ENCODE measurements at places on chromosomes 13 and 19.
A peak's percentile ranks its signal among the peaks of the same experiment; 100 is the strongest.

DNA sequence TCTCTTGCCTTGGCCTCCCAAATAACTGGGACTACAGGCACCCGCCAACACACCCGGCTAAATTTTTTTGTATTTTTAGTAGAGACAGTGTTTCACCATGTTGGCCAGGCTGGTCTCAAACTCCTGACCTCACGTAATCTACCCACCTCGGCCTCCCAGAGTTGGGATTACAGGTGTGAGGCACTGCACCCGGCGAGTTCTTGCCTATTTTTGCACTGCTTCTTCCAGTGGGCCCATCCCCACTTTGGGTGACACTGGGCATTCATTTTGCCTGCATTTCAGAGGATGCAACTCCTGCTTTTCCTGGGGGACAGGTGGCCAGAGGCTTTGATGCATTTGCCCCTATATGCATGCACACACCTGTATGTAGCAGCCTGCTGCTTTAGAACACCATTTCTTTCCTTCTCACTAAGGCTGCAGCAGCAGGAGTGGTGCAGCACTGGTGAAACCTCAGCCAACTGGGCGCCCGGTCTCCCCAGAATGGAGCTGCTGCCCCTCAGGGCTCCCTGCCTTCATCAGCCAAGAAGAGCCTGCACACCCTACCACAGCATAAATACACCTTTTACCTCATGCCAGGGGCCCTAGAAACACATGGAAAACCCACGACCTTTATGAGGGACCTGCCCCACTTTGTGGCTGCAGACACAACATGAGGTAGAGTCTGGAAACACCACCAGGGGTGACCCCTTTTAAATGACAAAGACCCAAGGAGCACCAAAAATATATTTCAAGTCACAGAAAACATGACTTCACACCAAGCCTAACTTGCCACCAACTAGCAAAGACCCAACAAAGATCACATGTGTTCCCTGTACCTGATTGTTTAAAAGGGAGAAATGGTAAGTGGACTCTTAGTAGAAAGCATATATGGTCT, 36.8 kb upstream of the POP4 start:
- DNase-seq: no peak

DNA sequence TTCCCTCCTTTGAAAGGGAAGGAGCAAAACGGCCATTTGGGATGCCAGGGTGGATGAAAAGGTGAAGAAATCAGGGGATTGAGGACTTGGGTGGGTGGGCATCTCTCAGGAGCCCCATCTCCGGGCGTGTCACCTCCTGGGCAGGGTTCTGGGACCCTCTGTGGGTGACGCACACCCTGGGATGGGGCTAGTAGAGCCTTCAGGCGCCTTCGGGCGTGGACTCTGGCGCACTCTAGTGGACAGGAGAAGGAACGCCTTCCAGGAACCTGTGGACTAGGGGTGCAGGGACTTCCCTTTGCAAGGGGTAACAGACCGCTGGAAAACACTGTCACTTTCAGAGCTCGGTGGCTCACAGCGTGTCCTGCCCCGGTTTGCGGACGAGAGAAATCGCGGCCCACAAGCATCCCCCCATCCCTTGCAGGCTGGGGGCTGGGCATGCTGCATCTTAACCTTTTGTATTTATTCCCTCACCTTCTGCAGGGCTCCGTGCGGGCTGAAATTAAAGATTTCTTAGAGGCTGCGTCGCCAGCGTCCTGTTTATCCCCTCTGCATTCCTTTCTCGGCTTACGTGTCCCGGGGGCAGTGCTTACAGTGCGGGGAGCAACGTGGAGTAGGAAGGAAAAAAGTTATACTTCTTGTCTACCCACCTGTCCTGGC, 15.2 kb upstream of the S1PR4 start:
- peak; percentile 56 for DNase-seq

DNA sequence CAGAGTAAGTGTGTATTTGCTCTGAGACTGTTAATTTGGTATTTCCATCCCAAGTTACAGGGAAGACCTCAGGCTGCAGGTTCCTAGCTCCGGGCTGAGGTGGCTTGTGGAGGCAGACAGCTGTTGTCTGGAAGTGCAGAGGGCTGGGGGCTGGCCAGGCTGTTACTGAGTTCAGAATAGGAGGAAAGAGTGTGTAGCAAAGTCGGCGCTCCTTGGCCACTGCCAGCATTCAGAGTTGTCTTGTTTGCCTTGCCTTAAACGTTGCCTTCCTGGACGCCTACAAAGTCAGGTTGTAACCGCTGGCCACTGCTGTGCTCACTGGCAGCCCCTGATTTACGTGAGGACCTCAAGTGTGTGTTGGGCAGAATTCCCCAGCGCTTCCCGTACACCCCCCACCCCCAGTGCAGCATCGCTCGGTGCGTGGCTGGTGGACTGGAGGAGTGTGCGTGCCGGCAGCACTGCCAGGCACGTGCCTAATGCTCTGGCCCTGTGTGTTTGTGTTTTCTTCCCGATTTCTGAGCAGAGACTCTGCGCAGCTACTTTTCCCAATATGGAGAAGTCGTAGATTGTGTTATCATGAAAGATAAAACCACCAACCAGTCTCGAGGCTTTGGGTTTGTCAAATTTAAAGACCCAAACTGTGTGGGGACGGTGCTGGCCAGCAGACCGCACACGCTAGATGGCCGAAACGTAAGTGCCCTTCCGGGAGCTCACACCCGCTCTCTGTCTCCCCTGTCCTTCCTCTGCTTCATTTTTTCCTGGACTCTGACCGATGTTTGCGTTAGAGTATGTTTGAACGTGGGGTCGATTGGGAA, 10.5 kb downstream of the DAZAP1 start:
- DNase-seq: no peak

DNA sequence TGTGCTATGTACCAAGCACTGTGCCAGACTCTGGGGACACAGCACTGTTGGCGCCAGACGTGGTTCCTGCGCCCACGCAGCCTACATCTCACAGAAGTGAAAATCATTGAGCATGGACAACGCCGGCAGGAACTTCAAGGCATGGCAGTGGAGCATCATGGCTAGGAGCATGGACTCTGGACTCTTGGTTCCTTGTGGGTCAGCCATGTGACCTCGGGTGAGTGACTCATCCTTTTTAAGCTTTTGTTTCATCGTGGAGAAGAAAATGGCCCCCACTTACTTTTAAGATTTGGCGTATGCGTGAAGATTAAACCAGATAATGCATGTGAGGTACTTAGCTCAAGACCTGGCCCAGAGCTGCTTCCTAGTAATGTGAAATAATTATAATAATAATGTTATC, 988.5 kb downstream of the UQCRFS1 start:
- DNase-seq: no peak

- no peak for DNase-seq
Measured at GRCh38 chr13:46624353-46624752, 71.4 kb downstream of the LRCH1 start.

GRCh38 chr13:113187883-113188665, 20.4 kb downstream of the PCID2 start:
- no peak for DNase-seq

GRCh38 chr13:99758460-99759162, 213.0 kb downstream of the ZIC5 start:
- no peak for DNase-seq

DNA sequence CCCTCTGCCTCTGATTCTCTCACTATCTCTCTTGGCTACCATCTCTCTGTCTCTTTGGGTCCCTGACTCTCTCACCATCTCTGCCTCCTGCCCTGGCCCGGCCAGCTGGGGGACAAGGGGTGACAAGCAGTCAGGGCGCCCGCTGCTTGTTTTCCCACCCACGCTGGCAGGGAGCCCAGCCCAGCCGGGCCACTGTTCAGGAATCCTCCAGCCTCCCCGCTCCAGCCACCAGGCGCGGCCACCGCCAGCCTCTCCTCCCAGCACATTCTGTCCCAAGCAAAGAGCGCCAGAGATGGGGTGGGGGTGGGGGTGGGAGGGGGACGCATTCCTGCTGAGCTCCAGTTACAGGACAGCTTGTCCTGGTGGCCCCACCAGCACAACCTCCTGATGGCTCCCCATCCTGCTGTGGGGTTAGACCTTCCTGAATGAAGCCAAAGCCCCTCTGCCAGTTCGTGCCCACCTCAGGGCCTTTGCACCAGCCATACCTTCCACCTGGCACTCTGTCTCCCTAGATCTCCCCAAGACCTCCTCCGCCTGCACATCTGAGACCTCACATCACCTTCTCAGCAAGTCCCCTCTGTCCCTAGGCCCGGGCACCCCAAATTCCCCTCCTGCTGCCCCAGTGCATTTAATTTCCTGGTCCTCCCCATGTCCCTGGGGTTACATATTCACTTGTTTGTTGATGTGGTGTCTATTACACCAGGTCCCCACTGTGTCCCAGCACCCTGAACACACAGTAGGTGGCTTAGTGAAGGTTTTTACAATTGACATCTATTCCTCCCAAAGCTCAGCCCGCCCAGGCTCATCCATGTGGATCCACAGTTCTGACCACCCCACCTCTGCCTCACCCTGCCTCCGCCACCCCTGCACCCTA, 12.5 kb downstream of the ARRDC2 start:
- no peak for DNase-seq

GRCh38 chr19:38047049-38047438, 140.0 kb downstream of the SIPA1L3 start:
- DNase-seq: no peak

DNA sequence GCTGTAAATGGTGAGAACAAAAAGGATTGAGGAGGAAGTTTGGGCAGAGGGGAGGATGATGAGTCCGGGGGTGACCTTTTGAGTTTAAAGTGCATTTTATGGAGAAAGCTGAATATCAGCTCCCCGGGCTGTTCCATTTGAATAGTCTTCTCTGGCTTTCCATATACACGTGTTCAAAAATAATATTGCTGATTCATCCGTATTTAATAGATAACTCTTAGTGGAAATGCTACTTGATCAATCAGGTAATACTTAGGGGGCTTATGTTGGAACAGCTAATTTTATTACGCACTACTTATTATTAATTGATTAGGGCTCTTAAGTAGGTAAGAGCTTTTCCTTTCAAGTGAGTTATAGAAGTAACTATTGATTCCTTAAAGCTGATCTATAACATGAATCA, 76.4 kb downstream of the ERCC5 start:
- DNase-seq: no peak

DNA sequence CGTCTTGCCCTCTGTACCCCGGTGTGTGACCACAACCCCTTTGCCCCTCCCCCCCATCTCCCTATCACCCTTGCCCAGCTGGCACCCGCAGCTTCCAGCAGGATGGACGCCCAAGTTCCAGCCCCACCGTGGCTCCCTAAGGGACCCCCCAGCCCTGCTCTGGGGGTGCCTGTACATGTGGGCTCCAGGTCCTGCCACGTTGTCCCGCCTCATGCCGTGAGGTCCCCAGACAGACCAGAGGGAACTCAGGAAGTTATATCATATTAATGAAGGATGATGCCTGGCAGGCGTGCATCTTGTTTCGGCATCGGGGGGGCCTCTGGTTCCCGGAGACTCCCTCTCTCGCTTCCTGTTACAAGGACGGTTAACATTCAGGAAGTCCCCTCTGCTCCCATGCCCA, 1.6 kb upstream of the PTGIR start:
- DNase-seq: no peak

DNA sequence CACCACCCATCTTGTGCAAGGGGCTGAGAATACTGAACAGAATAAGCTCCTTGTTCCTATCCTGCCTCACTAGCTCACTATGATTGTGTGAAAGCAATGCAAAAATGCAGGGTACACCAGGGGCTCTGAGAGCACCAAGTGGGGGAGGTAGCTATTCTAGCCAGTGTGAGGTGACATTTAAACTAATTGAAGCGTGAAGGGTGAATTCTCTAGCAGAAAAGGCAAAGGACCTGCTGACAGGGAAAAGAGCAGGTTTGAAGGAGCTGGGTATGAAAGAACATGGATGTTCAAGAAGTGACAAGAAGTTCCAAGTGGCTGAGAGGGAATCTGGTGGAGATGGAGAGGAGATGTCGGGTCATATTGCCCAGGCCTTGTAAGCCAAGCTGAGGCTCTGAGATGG, 64.2 kb downstream of the SIAH3 start:
- DNase-seq: no peak

DNA sequence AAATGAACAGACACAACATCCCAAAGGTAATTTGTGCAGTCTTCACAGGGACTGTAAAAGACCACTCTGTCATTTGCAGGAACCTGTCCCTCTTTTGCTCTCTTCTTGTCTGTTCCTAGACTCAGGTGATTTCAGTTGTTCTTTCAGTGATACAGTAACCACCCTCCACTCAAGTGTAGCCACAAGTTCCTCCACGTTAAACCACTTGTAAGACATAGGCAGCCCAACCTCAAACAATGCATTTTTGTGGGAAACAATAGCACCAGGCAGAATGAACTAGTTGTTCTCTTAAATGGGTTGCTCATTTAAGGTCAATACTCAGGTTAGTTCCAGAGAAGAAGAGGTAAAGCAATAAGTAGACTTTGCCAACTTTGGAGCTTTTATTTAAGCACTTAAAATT, 359.4 kb downstream of the MZT1 start:
- no peak for DNase-seq

GRCh38 chr19:32874605-32875004, 5.0 kb upstream of the SLC7A9 start:
- no peak for DNase-seq

- no peak for DNase-seq
Measured at GRCh38 chr19:27765912-27766725, 1446.8 kb downstream of the UQCRFS1 start.

- DNase-seq: no peak
Measured at GRCh38 chr13:95536632-95537241, 15.8 kb upstream of the CLDN10 start.

DNA sequence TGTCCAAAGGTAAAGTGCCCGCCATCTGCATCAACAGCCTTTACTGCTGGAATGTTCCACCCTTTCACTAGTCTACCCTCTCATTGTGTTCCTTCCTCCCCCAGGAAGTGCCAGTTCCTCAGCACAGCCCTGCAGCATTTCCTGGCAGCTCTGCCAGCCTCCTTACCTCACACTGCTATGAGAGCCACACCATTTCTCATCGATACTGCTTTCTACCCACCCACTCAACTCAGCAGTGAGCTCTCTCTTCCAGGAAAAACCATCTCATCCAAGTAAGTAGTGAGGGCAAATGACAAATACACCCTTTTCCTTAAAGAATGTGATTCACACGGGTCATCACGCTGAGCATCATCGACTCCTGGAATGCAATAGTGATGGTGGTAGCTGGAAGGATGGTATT, 19.8 kb downstream of the UQCRFS1 start:
- no peak for DNase-seq

DNA sequence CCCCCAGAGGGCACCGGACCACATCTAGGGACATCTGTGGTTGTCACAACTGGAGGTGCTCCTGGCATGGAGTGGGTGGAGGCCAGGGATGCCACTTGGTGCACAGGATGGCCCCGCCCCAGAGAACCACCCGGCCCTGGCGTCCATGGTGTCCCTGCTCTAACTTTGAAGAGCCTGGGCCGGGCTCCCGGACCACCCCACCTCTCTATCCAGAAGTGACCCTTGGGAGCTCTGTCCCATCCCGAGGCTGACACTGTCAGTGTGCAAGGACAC, 22.9 kb upstream of the MYDGF start:
- DNase-seq: no peak

- no peak for DNase-seq
Measured at GRCh38 chr13:90375851-90376250, 971.6 kb upstream of the MIR17HG start.

DNA sequence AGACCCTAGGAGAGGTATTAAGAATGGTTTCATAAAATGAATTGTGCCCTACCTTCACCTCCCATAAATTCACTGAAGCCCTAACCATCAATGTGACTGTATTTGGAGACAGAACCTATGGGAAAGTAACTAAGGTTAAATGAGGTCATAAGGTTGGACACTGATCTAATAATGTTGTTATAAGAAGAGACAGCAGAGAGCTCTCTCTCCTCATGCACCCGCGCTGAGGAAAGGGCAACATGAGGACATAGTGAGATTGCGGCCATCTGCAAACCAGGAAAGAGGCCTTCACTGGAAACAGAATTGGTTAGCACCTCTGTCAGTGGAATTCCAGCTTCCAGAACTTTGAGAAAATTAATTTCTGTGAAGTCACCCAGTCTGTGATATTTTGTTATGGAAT, 1396.1 kb upstream of the MIR17HG start:
- DNase-seq: no peak

- no peak for DNase-seq
Measured at GRCh38 chr19:36041831-36042230, 9.2 kb upstream of the CLIP3 start.

Data from activated T-cell treated with anti-CD3 and anti-CD28 coated beads for 48 hours (primary cell).